Activated CD4-positive, alpha-beta T cell treated with anti-CD3 and anti-CD28 coated beads, Interleukin-10, Interleukin-2, amounts not matched to agents 100 ng/mL and 50 ng/mL, durations not matched to agents 16 hours and 8 hours (primary cell): ENCODE measurements at places on chromosomes 5 and 9.

DNA sequence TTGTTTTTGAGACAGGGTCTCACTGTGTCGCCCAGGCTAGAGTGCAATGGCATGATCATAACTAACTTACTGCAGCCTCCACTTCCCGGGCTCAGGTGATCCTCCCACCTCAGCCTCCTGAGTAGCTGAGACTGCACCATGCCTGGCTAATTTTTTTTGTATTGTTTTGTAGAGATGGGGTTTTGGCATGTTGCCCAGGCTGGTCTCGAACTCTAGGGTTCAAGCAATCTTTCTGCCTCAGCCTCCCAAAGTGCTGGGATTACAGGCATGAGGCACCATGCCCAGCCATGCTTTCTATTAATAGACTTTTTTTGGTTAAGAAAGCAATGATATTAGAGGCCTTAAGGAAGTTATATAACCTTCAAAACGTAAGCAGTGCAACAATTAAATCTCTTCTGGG, 23.3 kb downstream of the CLTA start:
- no peak for DNase-seq

GRCh38 chr5:53983568-53984460, 326.6 kb downstream of the ARL15 start:
- no peak for DNase-seq

- no peak for DNase-seq
Measured at GRCh38 chr9:98287384-98287783, 31.9 kb upstream of the TBC1D2 start.

DNA sequence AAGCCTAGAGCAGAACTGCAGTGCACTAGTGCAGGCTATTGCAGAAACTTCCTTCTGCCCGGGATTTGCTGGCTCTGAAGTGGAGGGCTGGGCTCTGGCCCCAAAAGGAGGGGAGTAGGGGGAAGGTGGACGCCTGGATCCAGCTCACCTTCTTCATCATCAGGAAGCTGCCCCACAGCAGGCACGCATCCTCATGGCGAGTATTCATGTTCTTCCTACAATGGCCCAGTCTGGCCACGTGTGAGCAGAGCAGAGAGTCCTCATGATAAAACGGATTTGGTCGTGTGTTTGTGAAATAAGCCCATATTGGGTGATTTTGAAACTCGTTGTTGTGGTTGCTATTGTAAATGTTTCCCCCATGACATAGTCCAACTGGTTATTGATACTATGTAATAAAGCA, 8.2 kb upstream of the GLIPR2 start:
- DNase-seq, result no peak

GRCh38 chr9:135994501-135995192, 33.5 kb upstream of the UBAC1 start:
- no peak for DNase-seq

DNA sequence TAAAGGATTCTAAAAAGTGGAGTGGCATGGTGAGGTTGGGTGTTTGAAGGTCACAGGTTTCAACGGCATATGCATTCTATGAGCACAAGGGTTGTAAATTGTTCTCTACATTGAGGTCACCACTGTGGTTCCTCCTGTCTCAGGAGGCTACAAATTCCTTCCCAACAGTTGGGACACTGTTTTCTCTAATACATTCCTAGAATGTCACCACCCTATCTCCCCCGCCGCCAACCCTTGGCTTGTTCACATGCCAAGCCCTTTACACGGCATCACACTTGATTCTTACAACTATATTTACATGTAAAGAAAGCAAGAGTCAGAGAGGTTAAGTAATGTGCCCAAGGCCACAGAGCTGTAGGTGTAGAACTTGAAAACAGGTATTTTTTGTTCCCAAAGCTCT, 315.1 kb downstream of the RAB3C start:
- no peak for DNase-seq

DNA sequence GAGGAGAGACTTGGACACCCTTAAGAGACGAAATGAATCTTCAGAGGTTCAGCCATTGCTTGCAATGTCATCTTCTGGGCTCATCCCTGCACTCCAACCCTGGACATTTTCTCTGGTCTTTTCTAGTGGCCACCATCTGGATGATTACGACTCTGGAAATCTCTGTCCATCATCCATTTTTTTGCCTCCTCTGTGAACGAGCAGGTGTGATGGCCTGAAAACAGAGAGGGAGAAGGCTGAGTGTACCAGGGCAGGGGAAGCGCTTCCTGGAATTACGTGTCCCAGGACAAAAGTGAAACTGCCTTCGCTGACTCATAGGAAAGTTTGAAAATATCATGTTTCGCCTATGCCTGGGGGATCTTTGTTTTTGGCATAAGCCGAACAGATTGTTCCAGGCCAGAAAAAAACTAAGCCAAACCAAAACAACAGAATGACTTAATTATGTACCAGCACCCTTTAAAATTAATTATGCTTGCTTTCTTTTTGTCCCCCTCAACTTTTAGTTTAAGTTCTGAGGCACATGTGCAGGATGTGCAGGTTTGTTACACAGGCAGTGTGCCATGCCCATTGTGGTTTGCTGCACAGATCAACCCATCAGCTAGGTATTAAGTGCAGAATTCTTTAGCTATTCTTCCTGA, 31.9 kb downstream of the ANKRD33B start:
- DNase-seq, result peak; percentile 85

DNA sequence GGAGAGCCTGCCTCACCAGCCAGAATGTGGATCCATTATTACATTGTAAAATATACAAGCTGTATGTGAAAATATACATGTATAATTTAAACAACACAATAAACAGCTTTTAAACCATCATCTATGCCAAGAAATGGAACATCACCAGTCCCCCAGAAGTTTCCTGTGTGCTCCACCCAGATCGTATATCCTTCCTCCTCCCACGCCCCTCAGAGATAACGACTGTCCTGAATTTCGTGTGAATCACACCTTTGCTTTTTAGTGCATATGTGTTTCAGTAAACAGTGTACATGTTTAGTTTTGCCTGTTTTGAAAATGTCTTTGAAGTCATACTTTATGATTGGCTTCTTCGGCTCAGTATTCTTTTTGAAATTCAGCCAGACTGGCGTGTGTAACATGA, 134.6 kb upstream of the MYO10 start:
- no peak for DNase-seq

DNA sequence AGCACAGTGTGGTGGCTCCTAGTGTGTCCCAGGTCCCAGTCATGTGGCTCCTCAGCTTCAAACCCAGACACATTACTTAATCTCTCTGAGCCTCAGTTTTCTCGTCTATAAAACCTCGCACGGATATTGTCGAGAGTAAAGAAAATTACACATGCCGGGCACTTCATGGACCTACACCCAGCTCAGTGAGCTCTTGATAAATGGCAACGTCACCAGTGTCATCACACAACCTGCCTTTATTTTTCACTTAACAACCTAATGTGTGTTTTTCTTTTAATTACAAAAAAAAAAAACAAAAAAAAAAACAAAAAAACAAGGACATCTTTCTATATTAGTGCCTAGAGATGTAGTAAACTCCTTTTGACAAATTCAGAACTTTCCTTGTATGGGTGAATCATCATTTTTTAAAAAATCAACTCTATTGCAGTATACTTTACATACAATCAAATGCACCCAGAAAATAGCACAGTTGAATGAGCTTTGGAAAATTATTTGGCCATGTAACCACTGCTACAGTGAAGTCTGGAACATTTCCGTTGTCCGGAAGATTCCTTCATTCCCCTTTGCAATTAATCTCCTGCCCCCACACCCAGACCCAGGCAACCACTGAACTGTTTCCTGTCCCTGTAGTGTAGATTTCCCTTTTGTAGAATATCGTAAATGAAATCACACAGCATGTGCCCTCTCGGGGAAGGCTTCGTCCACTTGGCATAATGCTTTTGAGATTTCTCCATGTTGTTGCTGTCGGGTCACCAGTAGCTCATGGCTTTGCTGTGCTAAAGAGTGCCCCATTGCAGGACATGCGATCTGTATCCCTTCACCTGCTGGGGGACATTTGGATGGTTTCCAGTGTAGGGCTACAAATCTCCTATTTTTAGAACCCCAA, 100.4 kb upstream of the LARP1 start:
- no peak for DNase-seq

- DNase-seq, result peak; percentile 49
Measured at GRCh38 chr9:5945112-5945511, 54.4 kb downstream of the MLANA start.

DNA sequence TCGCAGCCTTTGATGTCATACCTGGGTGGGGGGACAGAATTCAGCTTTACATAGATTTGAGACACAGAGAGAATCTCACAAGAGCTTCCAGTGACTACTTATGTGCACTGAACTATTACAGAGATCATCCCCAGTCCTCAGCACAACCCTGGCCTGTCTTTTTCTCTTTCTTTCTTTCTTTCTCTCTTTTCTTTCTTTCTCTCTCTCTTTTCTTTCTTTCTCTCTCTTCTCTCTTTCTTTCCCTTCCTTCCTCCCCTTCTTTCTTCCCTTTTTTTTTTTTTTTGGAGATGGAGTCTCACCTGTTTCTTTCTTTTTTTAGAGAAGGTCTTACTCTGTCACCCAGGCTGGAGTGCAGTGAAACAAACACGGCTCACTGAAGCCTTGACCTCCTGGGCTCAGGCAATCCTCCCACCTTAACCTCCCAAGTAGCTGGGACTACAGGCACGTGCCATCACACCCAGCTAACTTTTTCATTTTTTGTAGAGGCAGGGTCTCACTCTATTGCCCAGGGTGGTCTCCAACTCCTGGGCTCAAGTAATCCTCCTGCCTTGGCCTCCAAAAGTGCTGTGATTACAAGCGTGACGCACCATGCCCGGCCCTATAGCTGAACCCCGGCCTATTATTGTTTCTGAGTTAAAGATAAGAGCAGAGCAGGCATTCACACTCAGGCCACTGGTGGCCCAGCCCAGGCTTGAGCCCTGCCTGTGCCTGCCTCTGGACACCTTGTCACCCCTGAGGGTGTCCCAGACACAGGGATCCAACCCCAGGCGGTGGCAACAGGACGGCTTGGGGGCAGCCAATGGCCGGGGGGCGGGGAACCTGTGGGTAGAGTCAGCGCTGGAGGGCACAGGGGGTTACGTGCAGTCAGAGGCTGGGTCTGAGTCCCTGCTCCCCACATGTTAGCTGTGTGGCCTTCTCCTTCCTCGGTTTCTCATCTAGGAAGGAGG, 4.3 kb downstream of the PIP5KL1 start:
- no peak for DNase-seq

GRCh38 chr9:18786196-18786595, 246.8 kb downstream of the SAXO1 start:
- no peak for DNase-seq

GRCh38 chr9:95874989-95875304, 544 bp upstream of the ERCC6L2 start:
- peak; percentile 56 for DNase-seq

- DNase-seq, result no peak
Measured at GRCh38 chr5:96528826-96529474, 95.9 kb upstream of the PCSK1 start.

- DNase-seq, result peak; percentile 70
Measured at GRCh38 chr9:133532937-133533668, 1.4 kb upstream of the ADAMTSL2 start.

DNA sequence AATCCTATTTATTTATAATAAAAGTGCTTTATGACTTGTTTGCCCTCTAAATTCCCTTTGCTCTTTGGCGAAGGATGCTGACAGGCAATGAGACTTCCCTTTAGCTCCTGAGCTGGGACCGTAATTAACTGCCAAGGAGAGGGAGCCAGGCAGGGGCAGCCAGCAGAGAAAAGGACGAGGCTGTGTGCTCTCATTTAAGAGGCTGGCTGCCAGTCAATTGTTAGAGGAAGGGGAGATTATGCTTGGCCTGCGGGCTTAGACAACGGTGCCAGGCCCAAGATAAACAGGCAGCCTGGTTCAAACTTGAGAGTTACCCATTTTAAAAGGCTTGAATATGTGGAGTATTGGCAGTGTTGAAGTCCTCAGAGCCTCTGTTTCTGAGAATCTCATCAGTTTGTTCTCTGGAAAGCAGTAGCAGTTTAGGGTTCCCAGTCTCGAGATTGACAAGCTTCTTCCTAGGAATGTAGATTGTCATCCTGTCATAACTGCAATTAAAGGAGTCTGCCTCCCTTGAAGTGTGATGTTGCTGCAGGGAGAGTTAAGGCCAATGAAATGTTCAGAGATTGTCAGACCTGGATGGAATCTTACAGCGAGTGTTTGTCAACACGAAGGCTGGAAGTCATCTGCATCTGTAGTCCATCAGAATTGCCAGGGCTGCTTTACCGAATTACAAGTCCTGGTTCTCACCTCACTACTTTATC, 113.2 kb downstream of the JAKMIP2 start:
- DNase-seq, result no peak

GRCh38 chr5:111495159-111495558, 17.2 kb downstream of the STARD4 start:
- DNase-seq, result no peak

- no peak for DNase-seq
Measured at GRCh38 chr5:165502893-165503691, 1997.7 kb downstream of the MAT2B start.

GRCh38 chr5:8568858-8569257, 699.9 kb downstream of the MTRR start:
- no peak for DNase-seq

- DNase-seq, result no peak
Measured at GRCh38 chr9:90515510-90515909, 127.1 kb downstream of the DIRAS2 start.

DNA sequence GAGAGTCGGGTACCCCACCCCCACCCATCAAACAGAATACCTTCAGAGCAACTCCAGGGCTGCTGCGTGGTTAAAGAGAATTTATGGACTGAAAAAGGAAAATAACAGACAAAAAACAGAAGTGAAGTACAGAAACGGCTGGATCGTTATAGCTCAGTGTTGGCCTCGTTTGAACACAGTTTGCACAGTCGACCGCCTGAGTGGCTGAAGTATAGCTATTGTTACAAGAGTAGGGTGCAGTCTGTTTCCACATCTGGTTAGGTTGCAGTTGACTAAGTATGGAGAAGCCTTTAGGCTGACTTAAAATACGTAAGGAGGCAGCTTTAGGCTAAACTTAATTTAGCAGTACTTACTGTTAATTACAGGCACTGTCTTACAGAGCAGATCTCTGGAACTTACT, 121.2 kb downstream of the GCNT1 start:
- no peak for DNase-seq

- DNase-seq, result no peak
Measured at GRCh38 chr5:168874713-168875380, 295.7 kb upstream of the PANK3 start.
